ENCODE measurements at places on chromosomes 2 and 18.

- no peak for DNase-seq
Observed at GRCh38 chr2:179255129-179255528, 9.5 kb downstream of the SESTD1 start.

GRCh38 chr2:63434024-63435001 lies 154.0 kb downstream of the WDPCP start:
- no peak for DNase-seq

- DNase-seq, result peak; percentile 38
Observed at GRCh38 chr18:36073676-36074075, 6.3 kb upstream of the RPRD1A start.

DNA sequence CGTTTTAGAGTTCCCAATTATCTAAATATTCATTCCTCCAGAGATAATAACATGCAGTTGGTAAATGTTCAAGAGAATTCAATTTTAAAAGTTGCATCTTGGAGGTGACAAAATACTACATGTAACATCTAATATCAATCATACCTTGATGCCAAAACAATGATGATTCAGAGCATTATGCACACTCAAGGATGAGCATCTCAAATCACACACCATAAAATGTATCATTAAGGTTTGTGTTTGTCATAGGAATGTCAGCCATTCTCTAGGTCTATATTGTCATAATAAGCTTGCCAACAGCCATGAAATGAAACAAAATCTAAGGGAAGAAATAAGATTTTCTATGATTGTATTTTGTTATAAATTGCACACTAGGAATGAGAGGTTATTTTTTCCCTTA lies 1667.0 kb downstream of the DPP10 start:
- no peak for DNase-seq

- no peak for DNase-seq
Observed at GRCh38 chr2:80185091-80185490, 119.5 kb downstream of the LRRTM1 start.

GRCh38 chr18:56085551-56085950 lies 497.6 kb upstream of the TCF4 start:
- peak; percentile 87 for DNase-seq

DNA sequence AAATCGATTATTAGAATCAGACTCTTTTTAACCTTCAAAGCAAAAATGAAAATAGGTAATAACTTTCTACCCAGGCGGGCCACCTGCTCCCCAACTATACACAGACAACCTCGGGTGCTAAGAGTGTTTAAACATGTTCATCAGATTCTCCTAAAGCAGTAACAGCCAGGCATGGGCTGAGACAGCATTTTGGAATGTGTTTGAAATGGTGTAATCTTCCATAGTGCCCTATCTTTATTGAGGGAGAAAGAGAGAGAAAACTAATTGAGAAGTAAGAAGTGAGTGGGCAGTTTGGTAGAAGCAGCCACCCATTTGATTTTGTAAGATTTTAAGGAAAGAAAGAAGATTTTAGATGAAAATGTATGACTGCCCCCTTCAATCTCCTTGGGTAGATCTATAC lies 196.1 kb upstream of the CTAGE1 start:
- DNase-seq, result peak; percentile 60

DNA sequence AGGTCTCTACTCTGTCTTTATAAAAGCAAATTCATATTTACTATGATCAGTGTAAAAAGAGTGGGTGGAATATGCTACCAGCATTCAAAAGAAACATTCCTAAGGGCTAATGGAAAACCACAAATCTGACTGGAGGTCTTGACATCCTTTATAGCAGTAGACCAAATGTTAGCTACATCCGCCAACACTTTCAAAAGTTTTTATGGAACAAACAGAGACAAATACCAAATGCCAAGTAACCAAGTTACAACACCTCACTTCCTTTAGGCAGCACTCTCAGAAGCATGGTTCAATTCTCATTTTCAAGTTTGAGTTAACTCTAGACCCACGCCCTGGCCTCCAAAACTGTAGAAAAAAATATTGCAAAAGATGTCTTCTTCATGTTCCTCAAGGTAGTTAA lies 78.3 kb upstream of the SETBP1 start:
- peak; percentile 80 for DNase-seq

DNA sequence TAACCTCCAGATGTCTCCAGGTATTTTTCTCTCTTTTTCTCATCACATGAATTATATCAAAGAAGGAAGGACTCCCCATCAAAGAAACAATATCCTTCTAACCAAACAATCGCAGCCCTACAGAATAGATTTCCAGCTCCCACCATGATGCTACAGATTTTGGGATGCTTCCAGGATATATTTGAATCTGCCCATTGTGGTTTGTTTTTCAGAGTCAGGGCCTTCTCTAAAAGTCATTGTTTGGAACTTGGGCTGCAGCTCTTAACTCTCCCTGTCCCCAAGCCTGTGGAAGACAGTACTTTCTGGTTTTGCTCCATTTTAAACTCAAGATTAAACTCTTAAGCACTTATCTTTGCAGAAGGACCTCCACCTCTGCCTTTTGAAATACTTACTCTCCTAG lies 223.2 kb downstream of the PMAIP1 start:
- DNase-seq, result no peak

DNA sequence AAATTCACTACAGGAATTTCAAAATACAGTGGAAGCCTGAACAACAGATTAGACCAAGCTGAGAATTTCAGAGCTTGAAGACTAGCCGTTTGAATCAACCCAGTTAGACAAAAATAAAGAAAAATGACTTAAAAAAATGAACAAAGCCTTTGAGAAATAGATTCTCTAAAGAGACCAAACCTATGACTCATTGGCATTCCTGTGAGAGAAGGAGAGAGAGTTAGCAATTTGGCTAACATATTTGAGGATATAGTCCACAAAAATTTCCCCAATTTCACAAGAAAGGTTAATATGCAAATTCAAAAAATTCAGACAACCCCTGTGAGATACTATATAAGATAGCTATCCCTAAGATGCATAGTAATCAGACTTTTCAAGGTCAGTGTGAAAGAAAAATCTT lies 78.0 kb downstream of the MYO3B start:
- DNase-seq, result peak; percentile 47

- DNase-seq, result no peak
Observed at GRCh38 chr2:112162956-112163355, 24.8 kb downstream of the FBLN7 start.

- DNase-seq, result peak; percentile 39
Observed at GRCh38 chr2:33073018-33073417, 126.3 kb downstream of the LTBP1 start.

- DNase-seq, result peak; percentile 10
Observed at GRCh38 chr2:200026332-200027230, 71.2 kb downstream of the MAIP1 start.

GRCh38 chr2:769771-770170 lies 92.6 kb upstream of the TMEM18 start:
- DNase-seq, result no peak

- no peak for DNase-seq
Observed at GRCh38 chr2:16640001-16640700, 25.5 kb downstream of the CYRIA start.

DNA sequence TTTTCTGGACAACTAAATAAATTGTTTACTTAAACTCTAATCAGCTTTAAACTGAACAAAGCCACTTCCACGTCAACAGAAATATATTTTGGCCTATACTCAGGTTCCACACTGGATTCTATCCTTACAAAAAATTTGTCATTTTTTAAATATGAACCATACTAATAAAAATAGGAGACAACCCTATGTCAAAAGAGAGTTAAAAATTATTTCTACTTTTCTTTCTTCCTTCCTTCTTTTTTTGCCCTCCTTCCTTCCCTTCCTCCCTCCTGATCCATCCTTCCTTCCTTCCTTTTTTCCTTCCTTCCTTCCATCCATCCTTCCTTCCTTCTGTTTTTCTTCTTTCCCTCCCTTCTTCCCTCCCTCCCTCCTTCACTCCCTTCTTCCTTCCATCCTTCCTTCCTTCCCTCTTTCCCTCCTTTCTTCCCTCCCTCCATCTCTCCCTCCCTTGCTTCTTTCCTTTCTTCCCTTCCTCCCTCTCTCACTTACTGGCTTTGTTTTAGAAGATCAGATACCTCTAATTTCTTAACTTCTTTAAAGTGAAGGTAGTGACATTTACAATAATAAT lies 1444.9 kb downstream of the DPP10 start:
- no peak for DNase-seq

DNA sequence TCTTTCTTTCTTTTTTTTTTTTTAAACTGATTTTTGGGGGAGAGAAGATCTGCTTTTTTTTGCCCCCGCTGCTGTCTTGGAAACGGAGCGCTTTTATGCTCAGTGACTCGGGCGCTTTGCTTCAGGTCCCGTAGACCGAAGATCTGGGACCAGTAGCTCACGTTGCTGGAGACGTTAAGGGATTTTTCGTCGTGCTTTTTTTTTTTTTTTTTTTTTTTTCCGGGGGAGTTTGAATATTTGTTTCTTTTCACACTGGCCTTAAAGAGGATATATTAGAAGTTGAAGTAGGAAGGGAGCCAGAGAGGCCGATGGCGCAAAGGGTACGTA lies 587 bp downstream of the MEIS1 start:
- no peak for DNase-seq

- DNase-seq, result peak; percentile 43
Observed at GRCh38 chr2:119549241-119549640, 5.0 kb downstream of the CFAP221 start.

DNA sequence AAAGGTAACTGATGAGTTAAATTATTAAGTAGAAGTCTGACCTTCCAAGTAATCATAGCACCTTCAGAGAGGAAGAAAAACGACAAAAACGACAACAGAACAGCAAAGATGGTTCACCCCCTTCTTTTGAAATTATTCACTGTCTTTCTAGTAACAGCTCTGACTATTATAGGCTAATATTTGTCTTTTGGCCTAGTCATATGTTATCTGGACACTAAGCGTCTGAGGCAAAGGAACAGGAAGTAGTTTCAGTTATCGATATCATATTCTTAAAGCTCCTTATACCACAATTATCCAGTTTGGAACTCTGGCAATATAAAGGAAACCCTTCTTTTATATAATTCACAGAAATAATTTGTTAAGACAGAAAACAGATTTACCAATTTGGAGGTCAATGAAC lies 27.6 kb upstream of the SLC40A1 start:
- DNase-seq, result no peak

DNA sequence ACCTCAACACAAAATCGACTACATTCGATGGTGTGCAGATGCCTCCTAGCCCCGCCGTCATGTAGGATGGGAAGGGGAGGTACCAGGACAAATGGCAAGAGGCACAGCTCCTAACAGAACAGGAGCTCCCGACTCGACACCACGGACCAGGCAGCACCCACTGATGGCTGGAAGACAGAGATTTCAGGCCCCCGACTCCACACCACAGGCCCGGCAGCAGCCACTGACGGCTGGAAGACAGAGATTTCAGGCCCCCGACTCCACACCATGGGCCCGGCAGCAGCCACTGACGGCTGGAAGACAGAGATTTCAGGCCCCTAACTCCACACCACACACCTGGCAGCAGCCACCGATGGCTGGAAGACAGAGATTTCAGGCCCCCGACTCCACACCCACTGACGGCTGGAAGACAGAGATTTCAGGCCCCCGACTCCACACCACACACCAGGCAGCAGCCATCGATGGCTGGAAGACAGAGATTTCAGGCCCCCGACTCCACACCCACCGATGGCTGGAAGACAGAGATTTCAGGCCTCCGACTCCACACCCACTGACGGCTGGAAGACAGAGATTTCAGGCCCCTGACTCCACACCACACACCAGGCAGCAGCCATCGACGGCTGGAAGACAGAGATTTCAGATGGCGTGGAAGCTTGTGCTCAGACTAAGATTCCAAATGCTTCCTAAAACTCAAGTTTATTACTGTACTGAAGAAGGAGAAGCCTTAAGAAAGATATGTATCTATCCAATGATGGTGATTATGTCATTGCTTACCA lies 135.5 kb downstream of the EIPR1 start:
- DNase-seq, result no peak

GRCh38 chr2:42929546-42930024 lies 137.2 kb upstream of the HAAO start:
- DNase-seq, result no peak

- DNase-seq, result peak; percentile 37
Observed at GRCh38 chr2:38866773-38867443, 8.8 kb downstream of the DHX57 start.

DNA sequence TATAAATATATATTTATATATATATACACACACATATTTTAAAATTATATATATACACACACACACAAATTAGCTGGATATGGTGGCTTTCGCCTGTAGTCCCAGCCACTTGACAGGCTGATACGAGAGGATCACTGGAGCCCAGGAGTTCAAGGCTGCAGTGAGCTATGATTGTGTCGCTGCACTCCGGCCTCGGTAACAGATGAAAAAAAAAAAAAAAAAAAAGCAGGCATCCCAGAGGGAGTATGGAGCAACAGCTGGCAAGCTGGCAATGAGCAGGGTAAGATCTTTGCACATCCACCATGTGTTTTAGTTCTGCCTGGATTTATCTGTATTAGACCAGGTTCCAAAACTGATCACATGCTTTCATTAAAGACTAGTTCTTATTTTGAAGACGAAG lies 170.1 kb downstream of the MAP2 start:
- no peak for DNase-seq

- DNase-seq, result no peak
Observed at GRCh38 chr2:106995556-106995955, 109.6 kb upstream of the ST6GAL2 start.

DNA sequence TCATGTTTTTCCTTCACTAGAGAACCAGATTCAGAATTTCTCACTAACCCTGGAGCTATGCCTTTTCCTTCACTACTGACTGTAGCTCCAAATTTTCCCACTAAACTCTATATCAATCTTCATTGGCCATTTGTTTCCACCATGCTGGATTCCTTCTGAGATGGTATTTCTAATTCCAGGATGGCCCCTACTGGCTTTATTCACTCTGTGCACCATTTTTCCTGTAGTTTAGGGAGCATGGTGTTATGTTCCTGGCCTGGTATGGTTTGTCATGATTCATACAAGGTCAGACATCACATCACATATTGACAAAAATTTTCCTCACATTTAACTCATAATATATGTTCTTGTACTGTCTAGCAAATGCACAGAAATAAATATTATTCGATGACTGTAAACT lies 229.2 kb upstream of the TFPI start:
- no peak for DNase-seq

- DNase-seq, result no peak
Observed at GRCh38 chr18:58970943-58971790, 106.5 kb downstream of the ZNF532 start.

DNA sequence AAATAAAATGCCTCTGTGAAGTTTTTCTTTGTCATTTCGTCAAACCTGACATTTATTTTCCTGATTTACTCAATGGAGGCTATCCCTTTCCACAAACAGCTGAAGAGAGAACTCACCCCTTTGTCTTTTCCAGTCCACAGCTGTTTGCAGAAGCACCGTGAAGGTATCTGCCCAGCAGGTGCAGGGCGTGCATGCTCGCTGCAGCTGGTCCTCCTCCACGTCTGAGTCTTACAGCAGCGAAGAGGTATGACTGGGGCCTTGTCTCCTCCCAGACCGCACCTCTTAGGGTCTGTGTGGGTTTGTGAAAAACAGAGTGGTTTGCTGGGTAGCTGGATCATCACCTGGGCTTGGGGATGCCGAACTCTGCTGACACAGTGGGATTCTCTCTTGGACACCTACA lies 9.7 kb downstream of the SPP2 start:
- DNase-seq, result no peak
